Mucosa of gallbladder (tissue), 1 donor: ENCODE measurements at places on chromosomes 3 and 15. TPM values are rescaled to one million over a fixed set of nuclear protein-coding genes. Genes with fewer than 3 reads are reported as not detected.

CCR1 gene
- 4.8 TPM for total RNA-seq

CLRN1 gene
- total RNA-seq: not detected

DNA sequence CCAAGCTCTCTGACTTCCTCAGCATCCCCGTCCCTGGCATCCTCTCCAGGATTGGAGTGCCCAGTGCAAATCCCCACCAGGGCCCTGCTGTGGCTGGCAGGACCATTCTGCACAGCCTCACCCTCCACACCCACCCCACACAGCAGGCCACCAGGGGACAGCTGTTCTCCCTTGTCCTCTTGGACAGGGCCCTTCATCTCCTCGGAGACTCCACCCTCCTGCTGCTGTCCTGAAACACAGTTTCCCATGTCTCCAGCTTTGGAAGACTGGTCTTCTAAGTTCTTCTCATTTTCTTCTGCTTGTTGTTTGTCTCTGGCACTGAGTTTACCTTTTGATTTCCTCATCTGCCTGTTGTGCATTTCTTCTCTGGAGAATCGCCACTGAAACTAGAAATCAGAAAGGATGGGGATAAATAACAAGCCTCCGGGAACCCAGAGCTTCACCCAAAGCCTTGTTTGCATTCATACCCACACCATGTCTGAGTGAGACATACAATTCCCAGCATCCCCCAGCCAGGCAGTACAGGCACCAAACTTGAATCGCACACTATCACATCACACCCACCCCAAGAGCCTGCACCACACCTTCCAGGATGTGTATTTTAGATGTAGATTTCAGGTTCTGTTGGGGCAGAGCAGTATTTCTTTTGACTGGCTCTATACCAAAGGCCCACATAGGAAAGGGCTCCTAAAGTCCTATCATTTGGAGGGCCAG lies 52.0 kb downstream of the OXNAD1 start:
- DNase-seq: no peak

- no peak for DNase-seq
Measured at GRCh38 chr3:43343815-43344214, 57.5 kb downstream of the SNRK start.

DNA sequence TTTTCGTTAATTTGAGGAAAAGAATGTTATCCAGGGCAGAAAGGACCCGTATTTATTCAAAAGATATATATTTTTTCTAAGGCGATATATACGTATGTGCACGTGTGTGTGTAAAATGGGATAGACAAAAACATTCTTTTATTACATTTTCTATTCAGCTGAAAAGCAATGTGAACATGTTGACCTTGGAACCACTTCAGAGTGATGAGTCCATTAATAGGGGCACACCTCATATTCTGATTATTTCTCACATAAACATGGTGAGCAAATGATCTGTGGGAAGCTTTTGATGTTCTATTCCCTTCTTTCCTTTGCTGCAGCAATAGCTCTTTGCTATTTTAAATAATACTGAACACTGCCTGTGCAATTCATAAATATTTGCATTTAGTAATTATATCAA lies 87.6 kb downstream of the SYNPR start:
- DNase-seq: no peak

GRCh38 chr15:68572309-68572708 lies 6.5 kb upstream of the CORO2B start:
- DNase-seq: no peak

DNA sequence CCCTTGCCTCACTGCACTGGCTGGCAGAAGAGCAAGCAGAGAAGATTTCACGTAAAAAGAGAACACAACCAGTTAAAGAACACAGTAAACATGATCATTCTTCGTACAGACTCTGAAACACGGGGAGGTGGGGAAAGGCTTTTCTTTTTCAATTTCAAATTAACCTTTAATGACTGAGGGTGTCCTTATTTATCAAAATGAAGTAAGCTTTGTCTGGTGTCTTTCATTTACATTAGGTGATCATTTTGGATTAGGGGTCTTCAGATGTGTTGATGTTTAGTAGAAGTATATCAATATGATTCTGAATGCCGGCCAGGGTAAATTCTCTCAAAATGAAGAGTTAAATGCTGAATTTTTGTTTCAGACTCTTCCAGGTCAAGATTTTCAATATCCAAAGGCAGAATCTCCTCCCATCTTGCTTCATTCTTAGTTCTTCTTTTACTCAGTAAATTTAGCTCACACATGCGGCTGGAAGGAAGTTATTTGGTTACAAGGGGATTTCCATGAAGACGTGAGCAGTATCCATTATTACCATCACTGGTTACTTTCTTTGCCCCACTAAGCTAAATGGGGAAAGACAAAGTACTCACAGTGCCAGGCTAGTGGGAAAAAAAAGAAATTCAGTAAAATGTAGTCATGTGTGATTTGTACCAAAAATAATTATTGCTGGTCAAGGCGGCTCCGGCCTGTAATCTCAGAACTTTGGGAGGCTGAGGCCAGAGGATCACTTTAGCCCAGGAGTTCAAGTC lies 272.2 kb upstream of the NR2F2 start:
- DNase-seq: no peak

CCDC54 gene
- not detected for total RNA-seq

- DNase-seq: no peak
Measured at GRCh38 chr3:196641333-196642054, 2.0 kb downstream of the NRROS start.

DNA sequence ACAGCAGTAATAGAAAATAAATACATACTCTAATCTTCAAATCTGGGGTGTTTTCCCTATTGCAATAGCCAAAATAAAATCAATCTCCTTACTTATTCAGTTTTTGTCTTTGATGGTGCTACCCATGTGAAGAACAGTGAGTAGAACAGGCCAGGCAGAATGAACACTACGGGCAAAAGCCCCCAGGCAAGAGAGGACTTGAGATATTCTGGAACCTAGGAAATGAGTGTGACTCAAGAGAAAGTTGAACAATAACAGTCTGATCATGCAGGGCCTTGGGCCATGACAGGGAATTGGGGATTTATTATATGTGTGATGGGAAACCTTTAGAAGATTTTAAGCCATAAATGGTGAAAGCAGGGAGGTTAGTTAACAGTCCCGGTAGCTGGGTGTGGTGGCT lies 14.0 kb upstream of the DUT start:
- DNase-seq: no peak

DNA sequence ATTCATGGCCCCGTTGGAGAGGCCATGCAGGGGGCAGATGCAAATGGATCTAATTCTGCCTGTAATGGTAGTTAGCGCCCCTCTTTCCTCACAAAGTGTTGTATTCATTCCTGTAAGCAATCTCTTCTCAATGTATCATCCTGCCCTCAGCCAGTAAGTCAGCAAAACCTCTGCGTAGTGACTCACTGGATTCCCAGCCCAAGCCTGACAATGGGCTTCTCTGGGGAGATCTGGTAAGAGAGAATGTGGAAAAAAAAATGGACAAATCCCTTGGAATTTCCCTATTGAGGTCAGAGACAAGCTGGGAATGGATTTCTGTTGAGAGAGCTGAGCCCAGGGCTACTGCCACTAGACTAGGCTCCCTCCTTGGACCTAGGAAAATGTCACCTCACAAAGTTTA lies 25.4 kb downstream of the ADPGK start:
- DNase-seq: no peak

CLDND1 gene
- total RNA-seq: 69.4 TPM

DNA sequence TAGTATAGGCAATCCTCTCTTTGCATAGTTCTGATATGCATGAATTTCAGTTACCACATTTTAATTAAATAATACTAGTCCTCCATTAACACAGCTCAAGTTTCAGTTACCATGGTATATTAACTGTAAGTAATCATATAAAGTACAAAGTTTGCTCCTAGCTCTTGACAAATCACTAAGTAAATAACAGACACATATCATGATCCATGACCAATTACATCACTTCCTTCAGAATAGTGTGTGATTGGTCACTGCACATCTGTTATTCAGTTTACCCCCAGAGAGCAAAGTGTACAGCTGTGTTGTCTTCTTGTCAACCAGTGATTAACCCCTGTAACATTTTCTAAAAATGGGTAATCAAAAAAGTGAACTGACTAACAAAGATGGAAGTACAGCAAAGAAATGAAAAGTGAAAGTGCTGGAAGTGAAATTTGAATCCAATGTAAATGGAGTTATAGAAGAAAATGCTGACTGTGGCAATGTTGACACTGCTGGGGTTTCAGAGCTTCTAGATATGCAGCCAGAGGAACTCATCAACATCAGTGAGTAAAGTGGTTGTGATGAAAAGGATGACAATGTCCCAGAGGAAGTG lies 30.2 kb upstream of the LEKR1 start:
- no peak for DNase-seq

PLCH1 gene
- 8.0 TPM for total RNA-seq

DNA sequence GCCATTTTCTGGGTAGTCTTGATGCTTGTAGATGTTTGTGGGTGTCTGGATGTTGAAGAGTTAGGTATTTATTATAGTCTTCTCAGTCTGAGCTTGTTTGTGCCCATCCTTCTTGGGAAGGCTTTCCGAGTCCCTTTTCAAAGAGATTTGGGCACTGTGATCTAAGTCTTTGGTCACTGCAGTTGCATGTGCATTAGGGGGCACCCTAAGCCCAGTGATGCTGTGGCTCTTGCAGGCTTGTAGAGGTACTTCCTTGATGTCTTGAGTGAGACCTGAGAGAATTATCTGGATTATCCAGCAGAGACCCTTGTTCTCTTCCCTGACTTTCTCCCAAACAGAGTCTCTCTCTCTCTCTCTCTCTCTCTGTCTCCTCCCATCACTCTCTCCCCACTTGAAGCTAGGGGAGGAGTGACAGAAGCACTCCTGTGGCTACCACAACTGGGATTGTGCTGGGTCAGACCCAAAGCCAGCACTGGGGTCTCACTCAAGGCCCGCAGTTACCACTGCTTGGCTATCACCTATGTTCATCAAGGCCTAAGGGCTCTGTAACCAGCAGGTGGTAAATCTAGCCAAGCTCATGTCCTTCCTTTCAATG lies 68.5 kb downstream of the TMCO5A start:
- peak; percentile 57 for DNase-seq

DNA sequence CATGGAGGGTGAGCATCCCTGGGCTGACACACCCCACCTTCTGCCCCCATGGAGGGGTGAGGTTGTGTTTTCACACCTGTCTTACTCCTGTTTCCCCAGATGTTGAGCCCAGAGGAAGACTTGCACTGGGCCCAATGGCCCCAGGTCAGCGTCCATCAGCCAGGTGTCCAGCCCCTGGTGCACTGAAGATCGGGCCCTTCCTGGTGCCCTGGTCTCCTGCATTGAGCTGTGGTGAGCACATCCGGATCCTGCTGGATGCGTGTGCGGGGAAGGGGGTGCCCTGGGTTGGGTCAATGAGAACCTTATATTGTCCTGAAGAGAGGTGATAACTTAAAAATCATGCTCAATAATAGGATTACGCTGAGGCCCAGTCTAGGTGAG lies 227.3 kb downstream of the SNRPN start:
- no peak for DNase-seq

DNA sequence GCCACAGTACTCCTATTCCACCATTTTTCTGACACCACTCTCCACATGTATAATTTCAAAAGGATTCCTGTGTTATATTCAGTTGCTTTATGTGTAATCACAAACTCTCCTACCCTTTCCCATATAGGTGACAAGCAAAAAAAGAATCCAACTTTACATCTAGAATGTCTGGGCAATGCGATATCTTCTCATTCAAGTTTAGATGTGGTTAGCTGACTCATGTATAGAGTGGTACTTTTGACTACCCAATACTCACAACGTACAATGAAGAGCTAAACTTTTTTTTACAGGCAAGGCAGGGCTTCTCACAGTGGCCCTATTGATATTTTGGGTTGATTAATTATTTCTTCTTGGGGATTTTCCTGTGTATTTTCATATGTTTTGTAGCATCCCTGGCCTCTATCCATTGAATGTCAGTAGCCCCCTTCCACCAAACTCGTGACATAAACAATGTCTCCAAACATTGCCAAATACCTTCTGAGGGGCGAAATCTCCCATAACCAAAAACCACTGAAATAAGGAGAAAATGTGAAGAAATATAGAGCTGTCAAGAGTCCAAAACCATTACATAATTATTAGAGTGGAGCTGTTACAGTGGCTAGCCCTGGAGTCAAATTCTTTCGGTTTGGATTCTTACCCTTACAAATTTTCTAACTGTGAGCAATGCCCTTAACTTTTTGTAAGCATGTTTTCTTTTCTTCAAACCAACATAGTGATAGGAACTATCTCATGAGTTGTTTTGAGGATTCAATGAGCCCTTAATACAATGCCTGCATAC lies 342.6 kb downstream of the NSUN3 start:
- DNase-seq: no peak

SPRED1 gene
- total RNA-seq: 37.8 TPM

ITIH1 gene
- 4.8 TPM for total RNA-seq

- DNase-seq: no peak
Measured at GRCh38 chr15:66580643-66581042, 14.8 kb upstream of the LCTL start.

GRCh38 chr3:177294221-177294620 lies 96.9 kb upstream of the TBL1XR1 start:
- peak; percentile 53 for DNase-seq

CMSS1 gene
- 18.2 TPM for total RNA-seq

DNA sequence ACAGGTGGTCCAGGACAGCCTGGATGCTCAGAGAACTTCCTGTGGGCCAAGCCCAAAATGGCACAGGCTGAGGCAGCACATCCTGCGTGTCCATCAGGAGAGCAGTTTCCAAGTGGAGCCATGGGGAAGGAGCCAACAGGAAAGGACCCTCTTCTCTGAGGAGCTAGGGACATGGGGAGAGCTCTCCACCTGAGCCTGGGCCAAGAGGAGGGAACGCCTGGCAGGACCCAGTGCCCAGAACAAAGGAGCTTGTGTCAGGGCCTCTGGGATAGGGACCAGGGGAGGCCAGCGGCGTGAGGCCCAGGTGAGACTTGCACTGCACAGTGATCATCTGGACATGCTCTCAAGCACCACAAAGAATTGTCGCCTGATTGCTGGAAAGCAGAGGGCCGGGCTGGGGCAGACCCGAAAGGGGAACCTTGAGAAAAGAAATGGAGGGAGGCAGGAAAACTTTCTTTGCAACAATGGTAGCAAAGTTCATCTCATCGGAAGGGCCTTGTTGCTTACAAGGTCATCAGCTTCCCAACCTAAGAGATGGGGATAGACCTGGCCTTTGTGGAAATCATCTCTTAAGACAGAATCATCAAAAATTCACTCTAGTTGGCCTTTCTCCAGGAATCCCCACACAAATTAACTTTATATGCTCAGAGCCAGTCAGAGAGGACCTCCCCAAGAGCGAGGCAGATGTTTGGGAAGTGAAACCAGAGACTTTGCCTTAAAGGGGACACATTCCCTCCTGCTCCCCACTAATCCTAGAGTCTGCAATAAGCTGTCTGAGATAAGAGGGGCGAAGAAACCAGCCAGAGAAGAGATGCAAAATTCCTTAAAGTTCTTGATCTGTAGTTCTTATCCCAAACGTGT lies 47.7 kb upstream of the HES1 start:
- DNase-seq: no peak

HYAL3 gene
- 7.8 TPM for total RNA-seq

- DNase-seq: peak; percentile 87
Measured at GRCh38 chr15:52295421-52296001, at the start of gene MYO5C. TSS of gene MYO5C (minus strand) at chr15:52295804. CDS start at chr15:52295636, 168 bp downstream.

DNA sequence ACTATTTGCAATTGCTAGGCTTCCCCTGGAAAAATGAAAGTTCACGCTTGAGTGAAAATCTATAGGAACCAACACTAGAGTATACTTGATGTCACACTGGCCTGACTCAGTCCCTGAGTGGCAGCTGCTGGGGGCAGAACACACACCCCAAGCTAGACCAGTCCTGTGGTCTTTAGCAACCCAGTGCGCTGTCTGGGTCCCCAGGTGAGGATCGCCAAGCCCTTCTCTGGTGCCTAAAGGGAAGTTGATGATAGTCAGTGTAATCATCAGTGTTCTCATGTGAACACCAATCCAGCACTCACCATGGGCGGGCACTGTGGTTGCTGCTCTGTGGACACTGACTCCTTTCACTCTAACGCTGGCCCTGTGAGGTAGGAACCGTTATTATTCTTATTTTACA lies 11.2 kb downstream of the ALDH1A3 start:
- no peak for DNase-seq

GRCh38 chr3:34396288-34396687 lies 597.9 kb downstream of the PDCD6IP start:
- DNase-seq: no peak
